ENCODE measurements at places on chromosomes 13 and 19.

DNA sequence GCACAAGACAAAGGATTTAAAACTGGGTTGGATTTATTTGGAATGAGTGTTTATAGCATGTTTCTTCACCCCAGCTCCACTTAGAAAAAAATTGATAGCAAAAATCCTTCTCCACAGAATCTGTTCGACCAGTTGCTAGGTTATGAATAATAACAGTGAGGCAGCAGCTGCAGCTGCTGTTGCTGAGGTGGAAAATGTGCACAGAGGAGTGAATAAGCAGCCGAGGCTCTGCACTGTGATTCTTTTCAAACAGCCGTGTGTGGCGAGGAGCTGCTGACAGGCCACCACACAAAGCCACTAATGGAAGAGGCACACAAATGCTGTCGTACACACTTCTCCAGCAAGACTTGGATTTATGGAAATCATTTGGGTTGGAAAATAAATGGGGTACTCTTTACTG, 6.4 kb upstream of the RASL11A start:
- DNase-seq, result no peak

GRCh38 chr13:51045451-51045850, 65.6 kb downstream of the C13orf42 start:
- DNase-seq, result no peak

DNA sequence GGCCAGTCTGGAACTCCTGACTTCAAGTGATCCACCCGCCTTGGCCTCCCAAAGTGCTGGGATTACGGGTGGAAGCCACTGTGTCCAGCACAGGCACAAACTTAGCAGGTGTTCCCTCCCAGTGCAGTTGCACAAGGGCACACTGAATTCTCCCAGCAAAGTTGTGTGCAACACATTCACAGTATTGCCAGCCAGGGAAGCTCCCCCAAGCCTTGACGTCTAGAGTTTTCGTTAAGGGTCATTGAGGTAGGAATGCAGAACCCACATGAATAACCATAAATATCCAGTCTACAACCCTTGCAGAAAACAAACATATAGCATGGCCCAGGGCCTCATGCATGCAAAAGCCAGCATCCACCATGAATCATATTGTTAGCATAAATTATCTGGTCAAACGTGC, 3.3 kb upstream of the AURKC start:
- no peak for DNase-seq

DNA sequence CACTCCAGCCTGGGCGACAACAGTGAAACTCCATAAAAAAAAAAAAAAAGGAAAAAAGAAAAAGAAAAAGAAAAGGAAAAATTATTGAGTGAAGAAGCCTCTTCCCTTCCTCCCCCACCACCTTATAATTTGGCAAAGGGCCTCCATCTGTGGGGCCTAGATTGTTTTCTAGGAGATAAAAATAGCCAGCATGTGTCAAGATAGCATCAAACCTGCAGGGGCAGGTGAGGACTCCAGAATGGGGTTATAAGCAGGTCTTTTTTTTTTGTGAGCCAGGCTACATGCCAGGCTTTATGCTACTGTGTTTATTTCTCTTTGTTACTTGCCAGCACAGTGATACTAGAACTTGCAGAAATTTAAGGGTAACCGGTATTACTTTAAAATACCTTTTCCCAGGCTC, 11.7 kb upstream of the TRIM13 start:
- DNase-seq, result no peak

- no peak for DNase-seq
Observed at GRCh38 chr19:41599175-41599966, 23.4 kb downstream of the CEACAM21 start.

GRCh38 chr19:50475101-50475568, 1.2 kb upstream of the EMC10 start:
- no peak for DNase-seq
